ENCODE measurements at places on chromosomes 12 and 14.

DNA sequence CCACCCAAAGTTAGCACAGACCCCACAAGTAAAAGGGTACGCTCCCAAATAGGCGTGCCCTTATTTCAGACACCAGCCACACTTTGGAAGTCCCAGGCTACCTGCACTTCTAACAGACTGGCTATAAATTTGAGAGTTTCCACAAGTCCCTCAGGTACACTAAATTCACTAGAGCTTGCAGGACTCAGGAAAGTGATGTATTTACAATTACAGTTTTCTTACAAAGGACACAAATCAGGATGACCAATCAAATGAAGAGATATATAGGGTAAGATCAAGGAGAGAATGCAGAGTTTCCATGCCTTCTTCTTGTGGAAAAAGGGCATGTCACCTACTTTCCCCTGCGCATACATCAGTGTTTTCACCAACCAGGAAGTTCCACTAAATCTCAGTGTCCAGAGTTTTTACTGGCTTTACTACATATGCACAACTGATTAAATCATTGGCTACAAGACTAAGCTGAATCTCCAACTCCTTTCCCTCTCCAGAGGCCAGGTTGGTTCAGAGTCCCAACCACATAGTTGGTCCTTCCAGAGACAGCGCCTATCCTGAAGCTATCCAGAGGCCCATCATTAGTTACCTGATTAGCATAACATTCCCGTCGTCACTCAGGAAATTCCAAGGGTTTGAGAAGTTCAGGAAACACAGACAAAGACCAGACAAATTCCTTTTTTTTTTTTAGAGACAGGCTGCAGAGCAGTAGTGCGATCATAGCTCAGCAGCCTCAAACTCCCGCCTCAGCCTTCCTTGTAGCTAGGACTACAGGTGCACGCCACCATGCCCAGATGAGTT, 84.2 kb downstream of the DENND5B start:
- no peak for DNase-seq

DNA sequence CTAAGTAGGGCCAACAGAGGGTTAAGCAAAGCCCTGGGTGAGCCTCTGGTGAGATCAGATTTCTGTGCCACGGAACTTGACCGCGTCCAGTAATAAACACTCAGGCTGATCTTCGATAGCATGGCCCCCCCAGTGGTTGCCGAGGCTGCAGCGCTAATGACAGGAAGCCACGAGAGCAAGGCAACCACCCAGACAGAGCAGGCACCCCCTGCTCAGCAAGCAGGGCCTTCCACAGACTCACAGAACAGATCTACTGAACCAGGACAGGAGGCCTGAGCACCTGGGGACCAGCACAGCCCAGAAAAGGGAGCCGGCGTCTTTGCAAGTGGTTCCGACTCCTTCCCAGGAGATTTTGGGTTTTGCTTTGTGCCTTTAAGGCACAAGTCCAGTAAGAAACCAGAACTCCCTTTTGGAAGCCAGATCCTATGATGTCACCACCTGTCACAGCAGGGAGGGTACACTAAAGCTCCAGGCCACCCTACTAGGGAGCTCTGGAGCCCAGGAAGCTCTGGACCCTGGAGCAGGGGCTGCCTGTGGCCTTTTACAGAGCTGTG, 42.3 kb downstream of the BCL11B start:
- DNase-seq, result no peak

- no peak for DNase-seq
These were observed 115.8 kb downstream of the DAD1 start for GRCh38 chr14:22472935-22473854.

DNA sequence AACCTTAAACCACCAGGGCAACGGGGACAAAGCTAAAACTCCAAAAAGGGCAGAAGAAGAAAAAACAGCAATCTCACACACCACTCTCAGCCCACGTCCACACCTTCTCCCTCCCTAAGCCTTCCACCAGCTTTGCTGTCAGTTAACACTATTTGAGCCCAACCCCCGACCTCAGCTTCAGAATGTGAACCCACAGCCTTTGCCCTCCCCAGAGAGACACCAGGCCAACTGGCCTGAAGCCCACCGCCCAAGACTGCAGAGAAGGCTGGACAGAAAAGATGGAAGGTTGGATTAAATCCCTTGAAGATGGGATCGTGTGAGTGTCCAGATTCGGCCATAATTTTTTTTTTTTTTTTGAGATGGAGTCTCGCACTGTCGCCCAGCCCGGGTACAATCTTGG, 22.4 kb downstream of the IRF2BPL start:
- no peak for DNase-seq

GRCh38 chr14:99592394-99592793, 11.6 kb downstream of the CCDC85C start:
- no peak for DNase-seq

- peak; percentile 74 for DNase-seq
These were observed 34.0 kb downstream of the FIGNL2 start for GRCh38 chr12:51814311-51815088.

DNA sequence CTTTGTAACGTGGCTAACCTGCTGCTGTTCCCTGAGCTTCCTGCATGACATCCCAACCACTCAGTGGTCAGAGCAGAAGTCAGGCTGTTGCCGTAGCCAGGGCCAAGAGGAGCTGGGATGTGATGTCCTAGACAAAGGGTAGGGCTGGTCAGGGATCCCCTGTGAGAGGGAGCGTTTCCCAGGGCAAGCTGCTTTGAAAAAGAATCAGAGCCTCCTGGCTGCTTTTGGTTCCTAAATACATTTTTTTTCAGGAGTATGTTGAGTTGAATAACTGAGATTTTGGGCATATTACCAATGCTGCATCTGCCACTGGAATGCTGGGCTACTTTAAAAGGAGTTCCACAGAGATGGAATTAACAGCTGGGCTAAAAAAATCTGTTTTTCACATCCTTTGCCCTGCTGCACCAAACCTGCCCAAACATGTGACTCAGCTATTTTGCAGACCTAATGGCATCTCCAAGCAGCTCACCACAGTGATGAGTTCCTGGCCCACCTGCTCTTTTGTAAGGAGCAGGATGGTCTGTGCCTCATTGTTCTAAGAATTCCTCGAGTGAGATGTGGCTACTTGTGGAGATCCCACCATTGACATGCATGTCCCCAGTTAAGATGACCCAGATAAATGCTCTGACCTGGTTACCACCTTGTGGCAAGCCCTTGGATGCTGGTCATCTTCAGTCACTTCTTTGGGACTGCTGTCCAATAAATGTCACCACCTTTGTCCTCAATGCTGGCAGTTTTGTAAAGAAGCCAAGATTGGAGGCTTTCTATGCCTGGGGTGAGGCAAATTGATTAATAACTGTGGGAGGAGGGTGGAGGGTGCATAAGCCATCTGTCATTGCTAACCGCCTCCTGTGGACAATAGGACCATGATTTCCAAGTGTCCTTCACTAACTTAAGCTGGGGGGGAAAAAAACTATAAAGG, 24.1 kb downstream of the ANKRD13A start:
- no peak for DNase-seq

DNA sequence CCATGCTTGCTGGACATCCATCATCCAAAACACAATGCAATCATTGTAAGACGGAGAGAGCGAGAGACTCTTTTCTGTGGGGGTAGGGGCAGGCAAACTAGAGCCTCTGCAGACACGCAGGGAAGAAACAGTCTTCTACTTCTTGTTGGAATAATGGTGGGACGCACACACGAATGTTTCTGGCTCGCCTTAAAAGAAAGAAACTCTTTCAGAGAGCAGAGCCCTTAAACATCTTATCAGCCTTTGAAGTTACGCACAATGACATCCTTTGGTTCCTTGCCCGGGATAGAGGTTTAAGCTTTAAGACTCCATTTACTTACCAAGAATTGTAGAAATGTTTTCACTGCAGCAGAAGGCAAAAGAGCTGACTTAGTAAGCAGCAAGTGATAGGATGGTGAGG, 133.8 kb upstream of the FOXN3 start:
- no peak for DNase-seq

- no peak for DNase-seq
These were observed 90.0 kb downstream of the LRRC74A start for GRCh38 chr14:76916040-76916715.

DNA sequence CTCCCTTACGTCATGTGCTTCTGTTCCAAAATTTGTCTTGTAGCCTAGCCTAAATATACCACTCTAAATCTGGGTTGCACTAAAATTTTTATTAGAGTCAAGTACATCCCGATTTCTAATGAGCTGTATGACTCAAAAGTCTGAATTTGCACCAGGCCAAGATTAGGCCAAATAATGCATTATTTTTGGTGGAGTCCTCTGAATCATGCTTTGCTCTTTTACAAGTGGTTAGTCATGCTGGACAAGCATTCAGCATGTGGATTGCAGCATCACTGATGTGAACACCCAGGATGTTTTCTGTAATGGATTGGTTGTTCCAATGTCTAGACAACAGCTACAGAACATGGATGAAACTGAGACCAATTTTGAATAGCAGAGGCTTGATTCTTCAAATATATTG, 23.7 kb downstream of the HEBP1 start:
- DNase-seq, result no peak

DNA sequence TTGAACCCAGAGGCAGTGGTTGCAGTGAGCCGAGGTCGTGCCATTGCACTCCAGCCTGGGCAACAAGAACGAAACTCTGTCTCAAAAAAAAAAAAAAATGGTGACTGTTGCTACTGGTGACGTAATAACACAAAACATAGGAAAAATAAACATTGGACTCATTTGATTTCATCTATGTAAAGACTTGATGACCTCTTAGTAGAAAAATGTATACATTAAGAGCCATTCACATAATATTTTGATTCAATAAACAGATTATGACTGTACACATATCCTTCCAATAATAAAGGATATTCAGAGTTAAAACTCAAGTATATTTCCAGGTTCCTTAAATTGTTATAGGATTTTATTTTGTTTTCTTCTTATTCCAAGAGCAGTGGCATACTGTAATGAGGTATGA, 65.7 kb upstream of the AEBP2 start:
- DNase-seq, result no peak

GRCh38 chr12:124188561-124189405, 106.1 kb upstream of the RFLNA start:
- no peak for DNase-seq

- no peak for DNase-seq
These were observed 7.6 kb downstream of the TMED8 start for GRCh38 chr14:77369285-77369684.

DNA sequence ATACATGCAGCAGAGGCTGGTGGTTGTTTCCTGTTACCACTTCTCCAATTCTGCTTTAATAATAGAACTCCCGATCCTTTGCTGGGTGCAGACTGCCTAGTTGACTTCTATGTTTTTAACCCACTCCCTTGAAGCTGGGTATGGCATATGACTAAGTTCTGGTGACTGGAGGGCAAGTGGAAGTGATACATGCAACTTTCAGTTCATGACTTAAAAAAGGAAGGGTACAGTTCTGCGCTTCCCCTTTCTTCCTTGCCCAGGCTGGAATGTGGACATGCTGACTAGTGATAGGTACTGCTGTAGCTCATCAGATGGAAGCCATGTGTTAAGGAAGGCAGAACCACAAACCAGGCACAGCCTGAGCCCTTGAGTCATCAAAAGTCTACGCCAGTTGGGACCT, 2.4 kb upstream of the A2M start:
- DNase-seq, result no peak

- DNase-seq, result no peak
These were observed 65.2 kb upstream of the STK38L start for GRCh38 chr12:27178723-27179399.

DNA sequence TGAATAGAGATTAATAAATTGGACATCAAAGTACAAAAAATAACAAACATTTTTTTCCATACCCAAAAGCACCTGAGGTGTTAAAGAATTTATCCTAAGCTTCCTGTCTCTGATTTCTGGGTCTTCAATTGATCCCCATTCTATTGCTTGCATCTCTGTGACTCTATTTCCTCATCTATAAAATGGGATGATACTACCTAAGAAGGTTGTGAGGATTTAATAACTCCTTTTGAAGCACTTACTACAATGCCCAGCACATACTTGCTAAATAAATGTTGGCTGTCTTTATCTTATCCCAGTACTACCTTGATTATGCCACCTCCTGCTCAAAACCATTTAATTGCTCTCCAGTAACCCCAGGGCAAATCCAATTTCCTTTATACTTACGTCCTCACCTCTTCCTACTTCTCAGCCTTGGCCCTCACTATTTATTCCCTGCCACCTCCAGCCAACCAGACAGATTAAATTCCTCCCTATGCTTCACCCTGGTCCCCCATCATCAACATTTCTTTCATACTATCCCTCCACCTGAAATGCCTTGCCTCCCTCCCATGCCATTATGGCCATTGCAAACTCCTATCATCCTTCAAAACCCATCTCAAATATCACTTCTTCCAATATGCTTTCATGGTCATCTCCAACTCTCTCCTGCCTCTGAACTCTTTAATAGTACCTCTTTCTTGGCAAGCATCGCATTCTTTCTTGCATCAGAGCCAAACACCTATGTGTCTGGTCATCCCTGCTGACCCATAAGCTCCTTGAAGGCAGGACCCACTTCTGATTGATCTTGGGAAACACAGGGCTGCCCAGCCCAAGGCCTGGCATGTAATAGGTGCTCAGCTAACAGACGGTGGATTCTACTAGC, 7.9 kb upstream of the ASIC1 start:
- no peak for DNase-seq

DNA sequence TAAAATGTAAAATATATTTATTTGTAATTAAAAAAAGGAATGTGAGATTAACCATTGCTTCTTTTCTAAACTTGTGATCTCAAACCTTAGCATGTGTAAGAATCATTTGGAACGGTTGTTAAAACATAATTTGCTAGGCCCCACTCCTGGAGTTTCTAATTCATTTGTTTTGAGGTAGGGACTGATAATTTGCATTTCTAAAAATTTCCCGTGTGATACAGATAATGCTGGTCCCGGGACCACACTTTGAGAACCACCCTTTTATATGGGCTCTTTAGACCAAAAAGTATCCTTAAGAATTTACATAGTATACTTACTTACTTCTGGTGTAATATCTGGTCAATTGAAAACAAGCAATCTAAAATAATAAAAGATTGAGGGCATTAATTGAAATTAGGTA, 10.9 kb upstream of the SYT10 start:
- DNase-seq, result no peak

GRCh38 chr14:32824195-32824594, 114.5 kb upstream of the NPAS3 start:
- no peak for DNase-seq

- no peak for DNase-seq
These were observed 6.4 kb downstream of the MLXIP start for GRCh38 chr12:122084857-122085405.

GRCh38 chr12:24814379-24815113, 134.4 kb downstream of the BCAT1 start:
- DNase-seq, result no peak

DNA sequence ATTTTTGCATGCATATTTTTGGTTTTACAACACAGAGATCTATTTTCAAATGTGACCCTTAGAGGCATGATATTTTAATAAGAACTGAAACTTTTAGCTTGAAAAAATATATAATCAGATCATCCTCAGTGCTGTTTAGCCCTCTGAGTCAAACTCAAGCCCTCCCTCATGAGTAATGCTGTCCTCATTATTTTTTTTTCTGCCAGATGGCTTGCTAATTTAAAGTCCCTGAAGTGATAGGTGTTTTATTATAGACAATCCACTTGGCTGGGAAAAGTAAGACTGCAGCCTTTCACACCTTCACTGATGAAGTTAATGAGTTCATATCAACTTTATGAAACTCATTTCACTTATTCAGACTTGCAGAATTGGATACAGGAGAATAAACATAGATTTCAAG, 227.7 kb downstream of the SLC16A7 start:
- DNase-seq, result no peak

Measured in activated naive CD4-positive, alpha-beta T cell treated with anti-CD3 and anti-CD28 coated beads, Interleukin-2, amount 50 U/mL, for 72 hours (primary cell).